ENCODE measurements at places on chromosomes 16 and 17.

DNA sequence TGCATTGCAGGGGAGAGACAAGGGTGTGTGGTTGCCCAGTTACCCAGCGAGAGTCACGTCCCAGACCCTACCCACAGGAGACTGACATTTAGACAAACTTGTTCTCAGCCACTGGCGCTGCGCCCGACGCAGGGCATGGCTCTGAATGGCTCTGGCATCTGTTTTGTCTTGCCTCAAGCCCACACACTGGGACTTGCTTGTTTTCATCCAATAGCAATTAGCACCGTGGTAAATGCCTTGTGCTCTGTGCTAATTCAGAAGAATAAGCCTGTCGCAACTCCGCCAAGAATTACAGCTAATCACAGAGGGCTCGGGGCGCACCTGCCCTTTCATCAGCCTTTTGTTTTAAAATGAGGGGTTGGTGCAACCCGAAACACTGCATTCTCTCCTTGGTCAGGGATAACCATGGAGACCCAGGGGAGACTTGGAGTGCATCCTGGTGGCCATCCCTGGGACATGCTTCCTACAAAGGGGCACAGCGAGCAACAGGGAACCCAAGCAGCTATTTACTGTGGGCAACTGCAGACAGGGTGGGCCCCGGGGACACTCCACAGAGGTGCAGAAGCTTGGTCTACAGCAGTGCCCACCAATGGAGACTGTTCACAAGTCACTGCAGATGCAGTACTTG lies 220.6 kb upstream of the ZFHX3 start:
- no peak for DNase-seq

- DNase-seq = no peak
These were observed 73.1 kb downstream of the WNT3 start for GRCh38 chr17:46745376-46745775.

- DNase-seq = no peak
These were observed at the start of gene NLK for GRCh38 chr17:28042657-28042720. Gene NLK (plus strand): TSS chr17:28042677. CDS start chr17:28042874, 197 bp downstream.

- no peak for DNase-seq
These were observed 5.0 kb downstream of the SMARCD2 start for GRCh38 chr17:63837480-63837879.

- DNase-seq = no peak
These were observed 35.6 kb downstream of the WWOX start for GRCh38 chr16:78134944-78135619.

- DNase-seq = no peak
These were observed 25.3 kb upstream of the N4BP1 start for GRCh38 chr16:48635199-48635718.

DNA sequence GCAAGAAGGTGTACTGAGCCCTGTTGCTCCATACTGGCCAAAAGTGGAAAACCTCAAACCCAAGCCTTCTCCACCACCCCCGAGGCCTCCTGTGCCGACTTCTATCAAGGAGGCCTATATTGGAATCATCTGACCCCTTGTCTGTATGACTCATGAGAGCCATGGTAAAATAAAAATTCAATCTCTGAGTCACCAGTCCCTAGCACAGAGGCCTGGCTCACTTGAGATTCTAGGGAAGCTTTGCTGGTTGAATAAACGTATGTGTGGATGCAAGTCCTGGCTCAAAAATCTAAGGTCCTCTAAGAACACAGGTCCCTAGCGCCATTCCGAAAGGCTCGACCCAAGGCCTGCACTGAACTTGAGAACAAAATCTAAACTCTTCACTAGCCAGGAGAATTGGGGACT lies 15.0 kb downstream of the NSMCE1 start:
- DNase-seq = no peak

DNA sequence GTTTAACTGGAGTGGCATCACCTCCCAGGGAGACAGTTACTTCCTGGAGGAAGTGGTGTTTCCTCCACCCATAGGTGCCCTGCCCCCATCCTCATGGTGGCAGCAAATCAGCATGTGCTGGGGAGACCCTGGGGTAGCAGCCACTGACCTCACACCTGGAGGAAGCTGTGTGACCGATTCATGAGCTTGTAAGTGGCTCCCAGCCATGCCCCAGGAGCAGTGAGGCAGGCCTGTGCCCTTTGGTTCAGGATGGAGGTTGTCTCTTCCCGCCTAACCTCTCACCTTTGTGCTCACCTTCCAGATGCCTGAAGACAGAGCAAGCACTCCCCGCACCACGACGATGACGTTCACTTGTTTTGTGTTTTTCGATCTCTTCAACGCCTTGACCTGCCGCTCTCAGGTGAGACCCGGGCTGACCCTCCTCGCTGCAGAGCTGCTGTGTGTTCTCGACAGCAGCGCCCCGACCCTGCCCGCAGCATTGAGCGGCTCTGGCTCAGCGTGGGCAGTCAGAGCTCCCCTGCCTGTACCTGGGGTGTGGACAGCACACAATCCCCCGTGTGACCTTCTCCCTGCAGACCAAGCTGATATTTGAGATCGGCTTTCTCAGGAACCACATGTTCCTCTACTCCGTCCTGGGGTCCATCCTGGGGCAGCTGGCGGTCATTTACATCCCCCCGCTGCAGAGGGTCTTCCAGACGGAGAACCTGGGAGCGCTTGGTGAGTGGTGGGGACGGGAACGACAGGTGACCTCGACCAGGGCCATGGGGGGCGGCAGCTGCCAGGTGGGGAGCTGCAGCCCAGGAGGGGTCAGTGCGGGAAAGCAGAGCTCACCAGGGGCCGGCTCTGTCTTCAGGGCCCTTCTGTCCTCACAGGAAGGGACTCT lies 42.8 kb downstream of the MEAK7 start:
- DNase-seq = peak; percentile 35

- no peak for DNase-seq
These were observed at the start of gene CCL13 for GRCh38 chr17:34356194-34356593. Gene CCL13 (plus strand): TSS chr17:34356480. CDS start chr17:34356527, 47 bp downstream.

DNA sequence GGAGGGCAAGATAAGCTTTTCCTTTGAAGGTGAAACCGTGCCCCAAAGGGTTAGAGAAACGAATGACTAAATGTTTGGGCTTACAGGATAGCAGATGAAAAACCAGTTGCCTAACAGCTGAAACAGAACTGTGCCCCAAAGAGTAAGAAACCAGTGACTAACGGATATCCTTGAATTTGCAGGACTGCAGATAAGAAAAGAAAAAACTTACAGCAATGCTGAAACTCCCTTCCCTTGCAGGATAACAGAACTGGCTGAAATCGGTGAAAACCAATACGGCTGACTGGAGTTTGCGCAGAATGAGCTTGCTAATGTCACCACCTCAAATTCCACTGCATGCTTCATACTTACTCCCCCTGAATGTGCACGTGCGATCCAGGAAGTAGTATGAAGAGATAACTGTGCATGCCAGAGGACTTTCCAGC lies 175.2 kb upstream of the NLRP1 start:
- no peak for DNase-seq

DNA sequence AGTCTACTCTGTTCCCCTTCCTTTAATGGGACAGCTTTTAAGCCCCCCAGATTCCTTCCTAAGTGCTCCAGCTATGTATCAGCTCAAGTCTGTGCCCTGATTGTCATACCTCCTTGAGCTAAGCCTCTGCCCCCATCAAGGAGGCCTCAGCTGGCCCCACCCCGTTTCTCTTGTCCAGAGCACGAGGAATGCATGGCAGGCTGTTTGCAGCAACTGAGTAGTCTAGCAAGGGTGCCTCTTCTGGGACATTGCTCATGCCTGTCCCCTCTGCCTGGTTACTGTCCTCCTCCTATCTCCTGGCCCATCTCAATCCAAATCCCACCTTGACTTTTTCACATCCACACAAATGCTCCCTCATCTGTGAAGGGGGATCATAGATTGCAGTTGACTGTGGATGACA lies 27.8 kb upstream of the TMEM220 start:
- no peak for DNase-seq

- DNase-seq = no peak
These were observed 194.5 kb downstream of the RPTOR start for GRCh38 chr17:80738987-80739730.

All from mesothelial cell of epicardium (in vitro differentiated cells).